Putamen (tissue), 1 donor: ENCODE measurements at places on chromosomes 11 and 22.
A peak's percentile ranks its signal among the peaks of the same experiment; 100 is the strongest.

- DNase-seq: no peak
Measured at GRCh38 chr11:1226226-1226985, 3.5 kb downstream of the MUC5B start.

DNA sequence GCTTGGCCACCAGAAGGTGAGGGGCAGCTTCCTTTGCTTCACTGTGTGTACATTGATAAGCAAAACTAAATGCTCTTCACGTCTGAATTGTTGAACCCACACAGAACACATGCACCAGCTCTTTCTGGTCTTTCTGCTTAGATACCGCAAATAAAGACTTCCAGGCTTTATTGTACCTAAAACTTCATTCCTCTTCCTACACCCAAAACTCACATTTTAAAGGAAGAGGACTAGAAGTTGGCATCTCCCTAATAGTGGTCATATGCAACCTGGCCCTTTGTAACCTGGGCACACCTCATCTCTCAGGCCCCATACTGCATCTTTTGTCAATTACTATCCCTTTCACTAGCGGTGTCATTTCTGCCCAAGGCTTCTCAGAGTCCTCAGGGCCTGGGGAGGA, 5.9 kb downstream of the SLC17A6 start:
- DNase-seq: no peak

DNA sequence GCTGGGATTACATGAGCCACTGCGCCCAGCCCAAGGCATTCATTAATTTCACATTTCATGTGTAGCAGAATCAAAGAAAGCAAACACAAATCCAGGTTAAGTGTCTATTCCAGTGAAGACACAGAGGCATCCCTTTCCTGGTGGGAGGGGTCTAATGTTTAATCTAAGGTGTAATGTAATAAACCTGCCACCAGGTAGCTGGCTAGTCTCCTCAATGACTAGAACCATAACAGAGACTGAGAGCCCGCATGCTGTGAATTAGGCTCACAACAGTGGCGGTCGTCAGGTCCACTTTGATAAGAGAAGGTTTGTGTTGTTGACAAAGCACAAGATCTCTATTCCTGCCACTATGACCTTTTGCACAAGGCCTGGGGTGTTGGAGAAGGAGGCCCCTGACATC, 64.2 kb upstream of the ADA2 start:
- no peak for DNase-seq

DNA sequence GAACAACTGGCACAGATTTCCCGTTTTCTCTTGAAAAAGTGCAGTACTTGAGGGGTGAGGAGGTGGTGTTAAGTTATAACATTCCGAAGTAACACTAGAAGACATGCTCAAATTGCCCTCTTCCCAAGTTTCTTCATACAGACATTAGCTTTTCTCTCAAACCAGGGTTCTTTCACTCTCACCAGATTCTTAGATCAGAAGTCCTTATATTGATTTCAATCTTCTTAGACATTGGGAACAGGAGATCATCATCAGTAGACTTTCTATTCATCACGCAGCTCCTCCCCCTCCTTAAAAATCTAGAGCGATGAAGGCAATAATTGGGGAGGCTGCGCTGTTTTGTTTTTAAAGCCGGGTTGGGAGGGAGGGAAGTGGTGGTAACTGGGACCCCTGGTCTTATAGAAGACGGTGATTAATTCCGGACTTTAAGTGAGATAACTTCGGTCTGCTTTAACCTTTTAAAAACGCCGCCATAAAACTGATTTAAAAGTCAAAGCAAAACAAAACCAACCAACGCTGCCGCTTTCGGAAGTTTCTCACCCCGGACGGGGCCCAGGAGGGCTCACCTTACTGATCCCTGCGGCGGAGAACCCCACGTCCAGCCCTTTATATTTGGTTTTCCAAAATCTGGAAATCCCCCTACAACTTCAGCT, 665 bp downstream of the USP28 start:
- DNase-seq: peak; percentile 30

- no peak for DNase-seq
Measured at GRCh38 chr11:117885777-117886176, 9.3 kb upstream of the FXYD6 start.
